ENCODE measurements at places on chromosomes 7 and 10.

DNA sequence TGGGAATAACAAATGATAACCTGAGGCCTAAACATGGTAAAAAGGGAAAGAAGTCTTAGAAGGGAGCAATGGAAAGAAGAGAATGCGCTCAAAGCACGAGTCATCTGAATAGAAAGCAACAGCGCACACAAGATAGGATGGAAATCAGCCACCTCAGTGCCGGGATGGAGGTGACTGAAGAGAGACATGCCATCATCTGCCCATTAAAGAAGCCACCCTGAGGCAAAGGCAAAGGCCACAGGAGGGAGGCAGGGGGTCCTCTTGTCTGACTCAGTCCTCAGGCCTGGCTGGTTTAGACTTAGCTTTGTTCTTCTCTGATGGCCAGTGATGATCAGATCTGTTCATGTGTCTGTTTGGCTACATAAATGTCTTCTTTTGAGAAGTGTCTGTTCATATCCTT lies 180.6 kb downstream of the CHCHD3 start:
- no peak for DNase-seq

DNA sequence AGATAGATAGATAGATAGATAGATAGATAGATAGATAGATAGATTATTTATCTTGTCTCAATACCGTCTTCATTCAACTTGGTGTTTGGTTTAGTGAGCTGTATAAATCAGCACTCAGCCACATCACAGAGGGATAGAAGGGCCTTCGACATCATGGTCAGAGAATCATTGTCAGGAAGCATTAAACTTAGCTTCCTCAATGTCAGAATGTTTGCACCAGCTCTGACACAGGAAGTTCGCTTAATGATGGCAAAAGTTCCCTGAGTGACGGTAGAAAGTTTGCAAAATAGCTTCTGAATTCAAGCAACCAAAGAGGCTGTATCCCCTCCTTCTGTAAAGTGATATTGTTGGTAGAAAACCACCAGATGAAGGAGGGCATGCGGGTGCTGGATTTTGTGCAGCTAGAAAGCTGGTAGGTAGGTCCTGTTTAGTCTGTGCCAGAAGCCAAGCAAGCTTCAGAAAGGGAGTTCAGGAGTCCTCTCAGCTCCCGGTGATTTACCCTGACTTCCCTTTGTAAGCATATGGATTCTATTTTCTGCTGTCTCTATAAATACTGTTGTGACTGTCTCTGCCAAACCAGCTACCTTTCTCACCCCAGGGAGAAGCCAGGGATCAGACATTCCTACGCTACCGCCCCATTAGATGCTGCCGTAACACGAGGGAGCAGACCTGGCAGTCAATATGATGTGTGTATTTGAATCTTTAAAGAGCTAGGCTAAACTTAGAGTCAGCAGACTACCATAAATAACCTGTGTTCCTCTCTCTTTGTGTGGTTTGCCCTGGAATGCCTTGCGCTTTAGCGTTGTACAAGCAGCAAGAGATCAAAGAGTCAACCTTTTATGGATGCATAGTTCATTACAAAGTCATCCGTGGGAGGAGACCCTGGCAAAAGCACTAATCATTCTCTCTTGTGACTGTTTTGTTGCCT lies 200.5 kb upstream of the KIAA1217 start:
- no peak for DNase-seq

GRCh38 chr10:58502956-58503355 lies 9.7 kb upstream of the BICC1 start:
- DNase-seq: no peak

GRCh38 chr7:159109653-159110035 lies 35.0 kb downstream of the VIPR2 start:
- no peak for DNase-seq

DNA sequence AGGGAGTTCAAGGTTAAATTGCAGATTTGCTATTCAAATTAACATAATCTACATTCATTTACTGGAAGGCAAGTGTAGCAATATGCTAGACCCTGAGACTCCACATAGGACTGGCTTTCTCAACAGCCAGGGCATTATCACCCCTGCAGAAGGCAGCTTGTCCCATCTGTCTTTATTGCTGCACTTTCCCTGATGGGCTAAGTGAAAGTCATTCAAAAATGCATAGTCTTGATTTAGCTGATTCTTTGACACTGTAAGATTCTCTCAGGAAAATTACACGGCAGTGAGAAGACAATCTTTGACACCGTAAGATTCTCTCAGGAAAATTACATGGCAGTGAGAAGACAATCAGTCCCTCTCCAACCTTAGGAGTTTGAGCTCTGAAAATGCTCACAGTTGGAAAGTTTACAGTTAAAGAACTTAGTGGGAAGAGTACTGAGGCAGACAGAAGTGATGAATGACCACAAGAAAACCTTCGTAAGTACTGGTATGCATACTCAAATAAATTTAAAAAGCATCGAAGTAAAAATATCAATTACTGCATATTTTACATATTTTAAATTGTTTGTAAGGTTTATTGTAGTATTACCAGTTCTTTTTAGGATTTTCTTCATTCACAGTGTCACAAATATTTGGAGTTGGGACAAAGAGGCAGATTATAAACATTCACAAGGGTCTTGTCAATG lies 88.9 kb downstream of the RAPGEF5 start:
- no peak for DNase-seq

- DNase-seq: peak; percentile 3
Observed at GRCh38 chr10:115772606-115773005, 500.4 kb downstream of the GFRA1 start.

GRCh38 chr7:72430531-72430930 lies 18.4 kb upstream of the CALN1 start:
- no peak for DNase-seq

DNA sequence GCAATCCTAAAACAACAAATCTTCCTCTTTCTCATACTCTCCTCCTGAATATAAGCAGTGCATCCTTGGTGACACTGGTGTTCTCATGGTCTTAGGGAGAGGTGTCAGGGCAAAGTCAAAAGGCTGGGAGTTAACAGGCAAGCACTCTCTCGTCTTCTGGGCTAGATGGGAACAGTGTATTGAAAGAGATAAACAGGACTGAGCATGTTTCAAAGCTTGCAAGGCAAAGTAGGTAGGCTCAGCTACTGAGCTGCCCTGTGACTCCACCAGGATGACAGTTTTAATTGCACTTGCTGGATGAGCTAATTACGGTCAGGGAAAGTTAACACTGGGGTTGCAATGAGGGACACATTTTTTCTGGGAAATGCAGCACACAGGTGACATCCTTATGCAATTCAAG lies 554.9 kb upstream of the NRP1 start:
- no peak for DNase-seq

- no peak for DNase-seq
Observed at GRCh38 chr7:138945154-138945553, 36.0 kb downstream of the KIAA1549 start.

Measured in HTR-8/SVneo (cell line).